Smooth muscle cell of the pulmonary artery (primary cell): ENCODE measurements at places on chromosomes 3 and 15. TPM values are rescaled to one million over a fixed set of nuclear protein-coding genes. Genes with fewer than 3 reads are reported as not detected.

CHRNA7 gene
- total RNA-seq, result 0.43 and 1.2 TPM in 2 replicates

CCDC50 gene
- 93.8 and 109 TPM in 2 replicates for total RNA-seq

KLF15 gene
- 1.1 and 1.3 TPM in 2 replicates for total RNA-seq

PATL2 gene
- 0.33 and 0.36 TPM in 2 replicates for total RNA-seq

ROBO2 gene
- total RNA-seq, result 0.43 and 1.4 TPM in 2 replicates

LRRC31 gene
- not detected in 2 replicates for total RNA-seq

LDHAL6B gene
- total RNA-seq, result not detected in 2 replicates

PPCDC gene
- total RNA-seq, result 7.3 and 7.4 TPM in 2 replicates

LTF gene
- 1.7 TPM in 1 of 2 replicates, not detected in the other for total RNA-seq

DYNLT2B gene
- total RNA-seq, result 6.9 and 7.2 TPM in 2 replicates

ATP2C1 gene
- 172 and 215 TPM in 2 replicates for total RNA-seq

GOLGA8J gene
- total RNA-seq, result not detected in 2 replicates
